ENCODE measurements at places on chromosomes 6 and 20.
A peak's percentile ranks its signal among the peaks of the same experiment; 100 is the strongest.

DNA sequence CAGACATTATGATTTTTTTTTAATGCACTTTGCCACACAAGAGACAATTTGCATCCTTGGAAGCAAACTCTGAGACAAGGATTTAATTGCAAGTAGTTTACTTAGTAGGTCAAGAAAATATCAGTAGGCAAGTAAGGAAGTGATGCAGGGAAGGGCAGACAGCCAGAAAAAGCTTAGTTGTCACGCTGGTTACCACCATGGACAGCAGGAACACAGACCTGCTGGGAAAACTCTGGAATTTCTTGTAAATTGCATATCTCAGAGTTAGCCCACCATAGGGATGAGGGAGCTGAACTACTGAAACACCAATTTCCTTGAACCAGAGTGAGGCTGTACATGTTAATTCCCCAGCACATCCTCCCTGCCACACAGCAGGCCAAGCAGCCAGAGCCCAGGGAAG is 92.7 kb downstream of the L3MBTL3 start:
- DNase-seq = no peak

DNA sequence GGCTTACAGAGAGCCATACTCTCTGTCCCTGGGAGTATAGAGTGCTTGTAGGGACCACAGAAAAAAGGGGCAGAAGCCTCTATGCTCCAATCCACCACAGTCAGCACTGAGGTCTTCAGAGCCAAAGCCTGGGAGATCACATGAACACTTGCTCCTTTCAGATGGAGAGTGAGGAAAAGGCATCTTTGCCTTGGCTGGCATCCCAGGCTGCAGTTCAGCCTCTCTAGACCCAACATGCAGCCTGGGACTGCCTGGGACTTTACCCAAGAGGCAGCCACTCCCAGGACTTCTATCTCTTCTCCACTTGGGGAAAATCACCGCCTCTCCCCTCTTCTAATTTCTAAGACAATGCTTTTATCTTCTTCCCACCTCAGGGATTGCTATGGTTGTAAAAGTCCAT is 46.5 kb upstream of the MYLIP start:
- no peak for DNase-seq

DNA sequence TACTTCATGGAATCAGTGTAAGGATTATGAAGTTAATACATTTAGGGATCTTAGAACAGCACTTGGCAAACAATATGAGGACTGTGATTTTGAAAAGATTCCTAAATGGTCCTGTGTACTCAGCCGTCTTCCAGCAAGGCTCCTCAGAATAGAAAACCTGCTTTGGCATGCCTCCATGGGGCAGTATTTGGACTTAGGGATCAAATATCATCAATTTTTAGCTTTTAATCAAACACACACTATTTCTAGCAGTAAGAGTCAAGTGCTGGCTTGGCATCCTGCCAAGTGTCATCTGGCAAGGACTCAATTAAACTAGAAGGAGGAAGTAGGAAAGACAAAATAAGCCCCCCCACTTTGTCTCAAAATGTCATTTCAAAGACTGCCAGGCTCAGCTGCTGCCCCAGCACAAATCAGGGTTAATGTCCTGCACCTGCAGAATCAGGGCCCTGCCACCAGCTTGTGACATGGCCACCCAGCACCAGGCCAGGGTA is 40.8 kb downstream of the IYD start:
- no peak for DNase-seq

GRCh38 chr6:15150207-15150606 is 95.7 kb upstream of the JARID2 start:
- DNase-seq = no peak

GRCh38 chr20:13638162-13638495 is 603 bp downstream of the TASP1 start:
- no peak for DNase-seq

- DNase-seq = no peak
Observed at GRCh38 chr6:118029967-118030366, 122.9 kb downstream of the SLC35F1 start.

- no peak for DNase-seq
Observed at GRCh38 chr6:149089510-149089909, 228.0 kb upstream of the TAB2 start.

GRCh38 chr6:168793649-168794048 is 352.7 kb downstream of the SMOC2 start:
- no peak for DNase-seq

DNA sequence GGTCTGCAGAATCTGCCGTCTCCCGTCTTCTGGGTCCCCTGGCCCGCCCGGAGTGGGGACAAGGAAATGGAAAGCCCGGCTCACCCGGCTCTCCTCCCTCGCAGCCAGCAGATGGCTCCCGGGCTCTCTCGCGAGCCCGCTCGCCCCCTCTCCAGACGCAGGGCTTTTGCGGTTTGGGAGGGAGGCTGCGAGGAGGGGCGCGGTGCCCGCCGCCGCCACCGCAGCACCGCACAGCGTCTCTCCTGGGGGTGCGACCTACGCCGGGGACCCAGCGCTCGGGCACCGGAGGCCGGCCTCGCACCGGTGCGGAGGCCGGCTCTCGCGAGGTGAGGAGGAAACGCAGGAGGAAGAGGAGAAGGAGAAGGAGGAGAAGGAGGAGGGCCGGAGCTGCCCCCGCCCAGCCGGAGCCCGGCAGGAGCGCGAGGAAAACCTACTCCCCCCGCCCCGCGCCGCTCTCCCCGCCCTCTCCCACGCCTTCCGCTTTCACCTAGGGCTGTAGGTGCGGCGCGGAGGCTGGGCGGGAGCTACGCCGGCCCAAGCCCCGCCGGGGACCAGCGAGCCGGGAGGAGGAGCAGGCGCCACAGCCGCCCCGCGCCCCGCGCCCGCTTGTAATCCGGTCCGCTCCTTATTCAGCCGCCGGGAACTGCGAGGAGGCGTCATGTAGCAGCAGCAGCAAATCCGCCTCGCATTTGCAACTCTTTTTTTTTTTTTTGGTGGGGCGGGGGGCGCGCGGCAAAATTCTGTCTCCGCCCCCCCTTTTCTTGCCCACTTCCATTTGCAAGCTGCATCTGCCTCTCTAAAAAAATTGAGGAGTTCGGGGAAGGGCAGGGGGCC is at the start of gene CARMIL1:
CARMIL1 (plus strand) TSS at position 461 of the 834 bp plus-strand sequence. CDS start 422 bp downstream, outside the sequence.
- DNase-seq = peak; percentile 85

- peak; percentile 50 for DNase-seq
Observed at GRCh38 chr20:36591854-36592641, 13.5 kb upstream of the RAB5IF start.

GRCh38 chr6:43727634-43728033 is 40.0 kb upstream of the MRPS18A start:
- DNase-seq = no peak

All from SK-N-DZ (cell line).